ENCODE measurements at places on chromosomes 1 and 21.
A peak's percentile ranks its signal among the peaks of the same experiment; 100 is the strongest.

GRCh38 chr1:209062863-209063262 lies 520.7 kb upstream of the CAMK1G start:
- DNase-seq = no peak

- DNase-seq = no peak
Observed at GRCh38 chr1:204455063-204455830, 39.4 kb downstream of the PIK3C2B start.

- DNase-seq = no peak
Observed at GRCh38 chr1:68269637-68270430, 37.5 kb upstream of the WLS start.

DNA sequence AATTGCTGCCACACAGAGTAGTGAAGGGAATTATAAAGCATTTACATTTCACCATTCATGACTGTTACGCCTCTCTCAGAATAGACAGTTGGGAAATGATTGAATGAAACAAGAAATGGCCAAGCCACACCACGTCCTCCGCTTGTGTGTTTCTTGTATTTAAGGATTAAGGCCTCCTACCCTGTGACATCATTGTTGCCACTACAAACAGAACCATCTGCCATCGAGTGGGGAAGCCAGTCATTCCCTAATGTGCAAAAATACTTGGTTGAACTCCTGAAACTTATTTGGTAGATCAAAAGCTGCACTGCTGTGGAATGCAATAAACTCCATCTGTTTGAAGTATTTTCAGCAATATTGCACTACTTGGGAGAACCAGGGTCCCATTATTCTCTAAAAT lies 99.0 kb upstream of the C1orf105 start:
- DNase-seq = peak; percentile 79

DNA sequence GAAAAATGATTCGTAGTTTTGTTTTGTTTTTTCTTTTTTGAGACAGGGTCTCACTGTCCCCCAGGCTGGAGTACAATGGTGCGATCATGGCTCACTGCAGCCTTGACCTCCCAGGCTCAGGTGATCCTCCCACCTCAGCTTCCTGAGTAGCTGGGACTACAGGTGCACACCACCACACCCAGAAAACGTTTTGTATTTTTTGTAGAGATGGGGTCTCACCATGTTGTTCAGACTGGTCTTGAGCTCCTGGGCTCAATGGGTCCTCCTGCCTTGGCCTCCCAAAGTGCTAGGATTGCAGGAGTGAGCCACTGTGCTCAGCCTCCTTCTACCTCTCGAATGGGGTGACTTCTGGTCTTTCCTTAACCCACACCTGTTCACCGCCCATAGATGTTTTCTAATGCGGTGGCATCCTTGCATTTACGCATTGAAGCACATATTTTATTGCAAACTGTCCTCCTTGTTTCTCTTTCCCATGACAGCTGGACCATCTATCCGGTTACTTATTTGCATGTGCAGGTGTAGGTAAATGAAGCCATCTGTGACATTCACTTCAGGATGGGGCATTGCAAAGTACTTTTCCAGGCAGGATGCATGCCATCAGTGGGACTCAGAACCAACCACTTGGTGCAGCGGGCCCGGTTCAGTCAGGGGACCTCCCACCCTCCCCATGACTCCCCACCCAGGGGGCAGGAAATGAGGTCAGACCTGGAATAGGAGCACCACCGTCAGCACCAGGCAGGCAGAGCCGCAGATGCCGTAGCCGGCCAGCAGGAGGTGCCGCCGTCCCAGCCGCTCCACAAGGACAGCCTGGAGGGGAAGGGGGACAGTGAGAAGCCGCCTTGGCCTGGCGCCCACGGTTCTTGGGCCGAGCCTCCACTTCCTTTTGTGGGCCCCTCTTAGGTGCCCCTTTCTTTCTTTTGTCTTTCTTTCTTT lies 16.5 kb downstream of the SLC2A7 start:
- DNase-seq = no peak

DNA sequence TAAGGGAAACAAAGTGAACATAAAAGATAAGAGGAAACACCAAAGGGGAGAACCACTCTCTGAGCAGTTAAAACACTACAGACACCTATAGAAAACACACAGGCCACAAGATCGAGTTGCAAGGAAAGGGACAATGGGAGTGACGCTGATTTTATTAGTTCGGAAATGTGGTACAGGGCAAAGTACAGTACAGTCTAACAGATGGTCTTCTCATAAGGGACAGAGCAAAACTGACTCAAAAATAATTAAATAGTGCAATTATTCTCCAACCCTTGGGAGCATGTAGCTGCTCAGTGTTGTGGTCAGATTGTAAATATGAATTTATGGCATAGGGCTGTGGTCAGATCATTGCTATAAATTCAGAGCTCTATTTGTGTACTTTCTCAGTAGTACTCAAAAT lies 352.0 kb downstream of the USH2A start:
- no peak for DNase-seq

GRCh38 chr1:99370476-99370875 lies 106.2 kb downstream of the PLPPR4 start:
- DNase-seq = no peak

- no peak for DNase-seq
Observed at GRCh38 chr1:90732136-90732535, 15.0 kb upstream of the BARHL2 start.

GRCh38 chr1:99643021-99643779 lies 2.7 kb upstream of the PALMD start:
- no peak for DNase-seq

DNA sequence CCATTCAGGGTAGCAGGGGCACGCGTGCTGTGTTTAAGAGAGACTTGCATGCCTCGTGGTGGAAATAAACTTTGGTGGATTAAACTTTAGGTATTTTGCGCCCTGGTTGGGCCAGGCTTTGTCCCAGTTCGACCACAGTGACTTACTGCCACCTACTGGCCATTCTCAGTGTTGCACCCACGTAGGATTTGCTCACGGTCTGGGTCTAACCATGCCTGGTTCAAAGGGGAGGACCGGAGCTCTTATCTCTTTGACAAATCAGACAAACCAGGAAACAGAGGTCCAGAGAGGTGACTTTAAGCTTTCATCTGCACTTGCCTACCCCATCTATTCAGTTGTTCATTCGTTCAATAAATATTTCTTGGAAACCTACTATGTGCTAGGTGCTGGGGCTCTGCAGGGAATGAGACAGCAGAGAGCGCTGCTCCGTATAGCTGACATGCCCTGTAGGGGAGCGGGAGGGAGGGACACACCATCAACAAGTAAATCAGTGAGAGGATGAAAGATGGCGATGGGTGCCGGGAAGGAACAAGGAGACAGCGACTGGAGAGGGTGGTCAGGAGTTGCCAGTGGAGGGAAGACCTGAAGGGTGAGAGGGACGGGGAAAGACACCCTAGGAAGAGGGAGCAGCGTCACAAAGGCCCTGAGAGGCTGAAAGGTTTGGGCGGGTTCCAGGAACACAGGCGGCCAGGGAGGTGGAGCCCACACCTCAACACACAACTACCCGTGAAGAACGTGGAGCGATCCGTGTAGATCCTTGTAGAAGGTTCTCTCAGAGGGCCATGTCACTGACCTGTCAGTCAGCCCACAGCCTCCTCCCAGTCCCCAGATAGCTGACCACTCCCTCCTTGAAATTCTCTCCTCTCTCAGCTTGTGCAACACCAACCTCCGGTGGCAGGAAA lies 27.2 kb upstream of the TINAGL1 start:
- DNase-seq = peak; percentile 90

DNA sequence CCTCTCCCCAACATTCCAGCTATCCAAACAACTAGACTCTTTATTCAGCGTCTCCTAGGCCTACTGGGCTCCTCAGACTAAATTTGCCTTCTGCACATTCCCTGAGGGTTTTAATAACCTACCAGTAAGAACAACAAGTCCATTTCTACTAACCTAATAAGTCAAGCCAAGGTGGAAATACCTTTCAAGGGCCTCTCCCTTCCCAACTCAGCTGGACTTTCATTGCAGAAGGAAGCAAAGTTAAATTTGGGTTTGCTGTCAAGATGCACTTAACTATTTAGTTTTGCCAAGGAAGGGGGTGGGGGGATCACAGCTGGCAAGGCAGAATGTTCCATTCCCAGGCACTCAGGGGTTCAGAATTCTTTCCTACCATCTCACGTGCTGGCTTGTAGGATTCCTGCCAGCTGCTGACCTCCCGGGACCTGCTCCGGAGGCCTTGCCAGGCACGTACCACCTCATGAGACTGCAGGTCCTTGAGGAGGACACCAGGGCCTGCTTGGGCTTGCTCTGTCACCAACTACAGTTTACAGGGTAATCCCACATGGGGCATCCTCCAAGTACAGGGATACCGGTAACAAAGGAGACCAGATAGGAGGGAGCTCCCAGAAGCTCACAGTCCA lies 29.8 kb downstream of the SLC30A1 start:
- no peak for DNase-seq

GRCh38 chr1:231053493-231054162 lies 13.6 kb upstream of the FAM89A start:
- DNase-seq = peak; percentile 41

DNA sequence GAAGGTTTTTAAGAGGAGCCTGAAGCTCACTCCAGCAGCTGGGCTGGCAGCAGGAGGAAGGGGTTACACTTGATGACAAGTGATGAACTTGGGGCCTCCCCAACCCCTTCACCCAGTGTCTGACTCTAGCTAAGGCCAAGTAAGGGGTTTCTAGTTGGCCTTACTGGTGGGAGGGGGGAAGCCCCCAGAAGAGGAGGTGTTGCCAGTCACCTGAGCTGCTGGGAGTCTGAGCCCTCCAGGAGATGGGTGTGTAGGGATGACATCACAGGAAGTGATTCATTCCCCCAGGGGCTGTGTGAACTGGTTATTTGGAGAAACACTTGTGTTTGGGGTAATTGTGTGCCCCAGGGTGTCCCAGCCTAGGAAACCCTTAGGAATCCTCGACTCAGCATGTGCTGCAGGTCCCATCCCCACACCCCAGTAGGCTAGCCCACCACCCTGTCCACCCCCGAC lies 3.1 kb downstream of the PADI1 start:
- no peak for DNase-seq

DNA sequence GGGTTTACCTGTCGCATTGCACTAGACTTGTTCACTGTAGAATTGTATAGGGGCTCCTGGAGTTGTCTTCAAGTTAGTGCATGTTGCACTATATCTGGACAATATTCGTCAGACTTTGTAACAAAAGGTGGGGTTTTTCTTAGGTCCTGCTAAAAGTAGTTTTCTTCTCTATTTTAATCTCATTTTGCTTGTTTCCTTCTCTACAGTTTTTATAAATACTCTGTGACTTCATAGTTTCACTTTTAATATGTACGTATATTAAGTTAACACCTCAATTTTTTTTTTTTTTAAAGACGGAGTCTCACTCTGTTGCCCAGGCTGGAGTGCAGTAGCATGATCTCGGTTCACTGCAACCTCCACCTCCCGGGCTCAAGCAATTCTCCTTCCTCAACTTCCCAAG lies 26.5 kb upstream of the MRPS6 start:
- no peak for DNase-seq

DNA sequence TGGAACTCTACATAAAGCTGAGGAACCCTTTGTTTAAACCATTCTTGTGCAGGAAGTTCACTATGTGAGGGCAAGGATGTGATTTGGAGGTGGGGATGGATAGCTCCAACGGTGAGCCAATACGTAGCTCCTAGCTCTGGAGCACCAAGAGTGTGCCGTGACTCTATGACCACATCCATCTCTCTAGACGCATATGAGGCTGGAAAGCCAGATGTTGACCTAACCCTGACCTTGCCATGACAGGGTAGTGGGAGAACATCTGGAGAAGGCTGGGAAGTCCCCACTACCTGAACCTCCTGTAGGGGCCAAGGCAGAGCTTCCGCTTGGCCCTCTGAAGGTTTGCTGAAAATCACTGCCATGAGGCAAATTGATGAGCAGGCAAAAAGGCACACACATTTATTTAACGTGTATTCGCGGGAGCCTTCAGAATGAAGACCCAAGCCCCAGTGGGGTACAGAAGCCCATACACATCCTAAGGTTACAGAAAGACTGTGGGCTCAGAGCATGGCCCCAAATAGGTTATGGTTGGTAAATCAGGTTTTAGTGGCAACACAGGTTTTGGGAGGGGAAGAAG lies 43.4 kb downstream of the EIF2D start:
- no peak for DNase-seq

GRCh38 chr1:79928901-79929300 lies 922.4 kb upstream of the ADGRL4 start:
- no peak for DNase-seq

DNA sequence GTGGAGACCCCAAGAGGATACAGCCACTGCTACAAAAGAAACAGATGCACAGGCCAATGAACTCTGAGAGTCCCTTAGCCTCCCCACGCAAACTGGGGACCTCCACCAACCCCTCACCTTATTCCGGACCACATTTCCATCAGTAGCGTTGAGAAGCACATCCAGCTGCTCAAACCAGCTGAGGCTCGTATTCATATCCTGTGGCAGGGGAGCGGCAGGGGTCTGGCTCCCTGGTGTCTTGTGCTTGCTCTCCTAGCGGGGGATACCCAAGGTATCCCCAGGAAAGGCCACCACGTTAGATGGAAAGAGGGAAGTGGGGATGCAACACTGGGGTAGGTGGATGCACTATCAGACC lies 481 bp downstream of the CCDC163 start:
- DNase-seq = no peak

- no peak for DNase-seq
Observed at GRCh38 chr1:29707796-29708195, 471.5 kb downstream of the PTPRU start.

GRCh38 chr1:156523801-156524480 lies 23.4 kb upstream of the MEF2D start:
- no peak for DNase-seq

- DNase-seq = no peak
Observed at GRCh38 chr1:243270097-243270864, 14.4 kb downstream of the SDCCAG8 start.

GRCh38 chr1:158652721-158653334 lies 33.7 kb downstream of the SPTA1 start:
- DNase-seq = no peak

- no peak for DNase-seq
Observed at GRCh38 chr1:244301595-244302130, 150.0 kb downstream of the ADSS2 start.

GRCh38 chr1:117026361-117026760 lies 24.8 kb downstream of the CD101 start:
- DNase-seq = no peak

GRCh38 chr1:206784471-206784903 lies 12.2 kb upstream of the IL10 start:
- DNase-seq = no peak

GRCh38 chr1:32404946-32405345 lies 10.7 kb upstream of the BSDC1 start:
- DNase-seq = no peak

GRCh38 chr1:176669782-176670181 lies 206.8 kb downstream of the PAPPA2 start:
- DNase-seq = no peak

GRCh38 chr1:213744780-213745179 lies 243.0 kb upstream of the PROX1 start:
- DNase-seq = no peak

DNA sequence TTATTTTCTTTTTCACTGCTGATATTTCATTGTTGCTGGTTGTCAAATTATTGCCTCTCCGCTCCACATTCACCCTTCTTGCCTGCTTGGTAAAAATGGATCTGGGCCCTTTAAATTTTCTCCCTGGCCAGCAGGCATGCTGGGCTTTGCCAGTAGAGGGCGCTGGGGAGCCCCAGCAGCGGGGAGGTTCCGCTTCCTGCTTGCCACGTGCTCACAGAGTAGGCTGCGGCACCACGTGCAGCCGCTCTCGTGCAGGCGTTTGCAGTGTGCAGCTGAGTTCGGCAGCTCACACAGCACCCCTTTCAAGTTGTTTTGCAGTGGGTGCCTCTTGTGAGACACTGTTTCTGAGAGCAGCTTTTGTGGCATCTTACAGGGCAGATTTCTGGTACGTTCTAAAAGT lies at the start of gene ACTL8:
Gene ACTL8, plus strand, starts transcription at position 214 of the 400 bp plus-strand sequence. CDS start 67,676 bp downstream, outside the sequence.
- DNase-seq = no peak

Measured in femur (tissue), 1 donor.